ENCODE measurements at places on chromosomes 12 and 14.
A peak's percentile ranks its signal among the peaks of the same experiment; 100 is the strongest.

DNA sequence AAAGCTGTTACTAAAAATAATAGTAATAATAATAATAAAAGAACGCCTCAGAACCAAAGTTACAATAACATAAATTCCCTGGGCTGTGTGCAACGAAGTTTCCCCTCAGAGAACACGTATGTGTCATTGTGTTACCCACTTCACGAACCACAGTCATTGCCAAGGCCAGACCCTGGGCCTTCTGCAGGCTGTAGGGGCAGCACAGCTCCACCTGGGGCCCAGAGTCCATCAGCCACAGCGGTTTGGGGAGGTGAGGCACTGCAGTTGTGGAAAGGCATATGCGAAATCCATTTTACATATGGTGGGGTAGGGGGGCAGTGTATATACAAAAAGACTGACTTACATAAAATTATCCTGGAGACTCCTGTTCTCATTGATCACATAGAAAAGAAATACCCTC, 56.1 kb downstream of the ESR2 start:
- no peak for DNase-seq

- peak; percentile 7 for DNase-seq
These were observed 583.6 kb downstream of the GALC start for GRCh38 chr14:87409393-87409792.

DNA sequence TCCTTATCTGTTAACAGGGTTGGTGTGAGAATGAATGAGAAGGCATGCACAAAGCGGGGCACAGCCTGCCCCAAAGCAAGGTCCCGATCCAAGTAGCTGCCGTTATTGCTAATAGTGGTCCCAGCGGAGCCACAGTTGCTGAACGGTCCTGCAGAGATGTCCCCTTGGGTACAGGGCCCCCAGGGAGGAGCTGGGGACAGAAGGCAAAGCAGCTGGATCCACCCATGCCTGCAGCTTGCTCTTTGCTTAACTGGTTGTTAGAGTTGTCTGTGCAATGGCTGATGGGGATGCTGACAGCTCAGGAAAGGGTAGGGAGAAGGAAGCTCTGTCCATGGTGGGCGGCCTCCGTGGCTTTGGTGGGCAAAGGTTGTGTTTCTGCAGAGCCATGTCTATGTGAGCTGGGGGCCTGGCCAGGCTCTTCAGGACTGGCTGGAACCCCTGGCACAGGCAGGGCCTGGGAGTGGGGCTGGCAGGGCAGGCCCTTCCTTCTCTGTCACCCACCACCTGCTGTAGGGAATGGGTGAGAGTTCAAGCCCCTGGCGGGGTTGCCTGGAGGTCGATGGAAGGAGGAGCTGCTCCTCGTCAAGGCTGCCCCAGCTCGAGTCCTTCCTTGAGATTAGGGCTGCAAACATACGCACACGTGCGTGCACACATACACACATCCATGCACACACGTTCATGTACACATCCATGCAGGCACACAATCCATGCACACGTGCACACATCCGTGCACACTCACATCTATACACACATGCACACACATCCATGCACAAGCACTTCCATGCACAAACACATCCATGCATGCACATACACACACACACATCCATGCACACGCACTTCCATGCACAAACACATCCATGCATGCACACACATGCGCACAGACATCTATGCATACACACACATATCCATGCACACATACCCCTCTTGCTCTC, 35.4 kb downstream of the NOC4L start:
- no peak for DNase-seq

GRCh38 chr12:95516757-95517156, 34.5 kb downstream of the USP44 start:
- DNase-seq: no peak

DNA sequence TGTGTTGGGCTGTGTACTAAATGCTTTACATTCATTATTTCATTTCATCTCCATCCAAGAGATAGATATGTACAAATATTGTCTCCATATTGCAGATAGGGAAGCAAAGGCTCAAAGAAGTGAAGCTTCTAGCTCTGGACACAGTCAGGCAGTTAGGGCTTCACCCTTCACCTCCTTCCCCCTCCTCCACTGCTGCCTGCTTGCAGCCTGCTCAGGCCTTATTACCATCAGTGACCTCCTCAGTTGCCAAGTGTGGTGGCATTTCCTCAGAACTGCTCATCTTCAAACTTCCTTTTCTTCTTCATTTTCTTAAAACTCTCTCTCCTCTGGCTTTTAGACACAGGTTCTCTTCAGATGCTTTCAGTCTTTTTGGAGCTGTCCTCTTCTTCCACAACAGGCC, 4.7 kb upstream of the GPATCH2L start:
- DNase-seq: no peak

GRCh38 chr14:21612324-21612723, 22.4 kb downstream of the OR10G2 start:
- DNase-seq: no peak

DNA sequence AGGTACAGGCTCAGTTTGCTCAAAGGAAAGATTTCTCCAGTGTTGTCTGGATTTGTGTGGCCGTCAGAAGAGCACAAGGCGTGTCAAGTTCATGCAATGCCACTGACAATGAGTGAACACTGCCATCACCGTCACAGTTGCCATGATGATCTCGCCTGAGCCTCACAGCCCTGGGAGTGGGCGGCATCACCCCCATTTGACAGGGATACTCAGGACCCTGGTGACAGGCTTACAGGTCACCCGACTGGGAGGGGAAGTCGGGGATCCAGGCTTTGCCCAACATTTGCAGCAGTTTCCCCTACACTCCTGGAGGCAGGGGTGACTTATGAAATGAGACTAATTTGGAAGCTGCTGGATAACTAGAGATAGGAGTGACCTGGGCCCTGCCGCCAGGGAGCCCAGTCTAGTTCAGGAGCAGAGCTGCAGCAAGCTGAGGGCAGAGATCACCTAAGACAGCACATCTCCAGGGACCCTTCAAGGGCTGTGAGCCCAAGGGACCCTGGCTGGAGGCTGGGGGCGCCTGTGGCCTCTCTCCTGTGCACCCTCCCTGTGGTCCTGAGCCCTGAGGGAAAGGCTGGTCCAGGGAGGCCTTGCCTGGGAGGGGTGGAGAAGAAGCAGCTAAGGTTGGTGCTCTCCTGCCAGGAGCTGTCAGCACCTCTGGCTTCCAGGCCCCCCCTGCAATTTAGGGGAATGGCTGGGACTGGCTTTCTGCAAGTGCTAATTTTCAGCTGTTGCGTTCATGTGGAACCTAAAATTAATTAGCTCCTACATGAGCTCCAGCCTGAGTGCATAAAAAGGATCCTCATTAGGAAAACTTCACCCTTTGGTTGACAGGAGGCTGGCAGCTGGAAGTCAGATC, 32.4 kb upstream of the BEGAIN start:
- DNase-seq: no peak

All from NCI-H526 (cell line).